ENCODE measurements at places on chromosomes 6 and 20.

- H3K4me3 ChIP-seq, result no peak overlapping the region
- H3K36me3 ChIP-seq, result no peaks in the 10 kb centered on the region
- H3K27ac ChIP-seq, result no peak overlapping the region
- H3K27me3 ChIP-seq, result no peaks in the 10 kb centered on the region
- no peak for DNase-seq
These were observed 21.6 kb downstream of the KIAA1586 start for GRCh38 chr6:57068061-57068460.

- H3K4me1 ChIP-seq, result no peaks in the 10 kb centered on the region
- no peak overlapping the region for H3K27ac ChIP-seq
- DNase-seq, result no peak
- H3K36me3 ChIP-seq, result no peaks in the 10 kb centered on the region
- no peaks in the 10 kb centered on the region for H3K27me3 ChIP-seq
- H3K4me3 ChIP-seq, result no peak overlapping the region
These were observed 399.3 kb downstream of the KHDRBS2 start for GRCh38 chr6:61886608-61887259.

DNA sequence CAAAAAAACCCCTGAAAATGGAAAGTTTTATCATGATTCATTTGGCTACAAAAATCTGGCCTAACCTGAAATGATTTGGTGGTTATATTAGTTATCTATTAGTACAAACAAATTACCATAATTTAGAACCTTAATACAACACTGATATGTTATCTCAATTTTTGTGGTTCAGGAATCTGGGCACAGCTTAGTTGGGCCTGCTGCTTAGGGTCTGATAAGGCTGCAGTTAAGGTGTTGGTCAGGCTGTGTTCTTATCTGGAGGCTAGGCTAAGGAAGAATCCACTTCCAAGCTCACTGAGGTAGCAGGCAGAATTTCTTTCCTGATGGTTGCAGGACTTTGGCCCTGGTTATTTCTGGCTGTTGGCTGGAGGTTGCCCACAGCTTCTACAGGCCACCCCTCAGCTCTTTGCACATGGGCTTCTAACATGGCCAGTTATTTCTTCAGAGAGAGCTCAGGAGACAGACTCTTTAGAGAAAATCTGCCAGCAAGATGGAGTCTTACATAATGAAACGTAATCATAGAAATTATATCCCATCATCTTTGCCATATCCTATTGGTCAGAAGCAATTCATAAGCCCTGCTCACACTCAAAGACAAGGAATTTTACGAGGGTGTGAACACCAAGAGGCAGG, 11.4 kb downstream of the TRIM38 start:
- peaks cover 14% of the 10 kb centered on the region for H3K4me1 ChIP-seq
- no peaks in the 10 kb centered on the region for H3K27me3 ChIP-seq
- H3K4me3 ChIP-seq, result no peak overlapping the region
- H3K27ac ChIP-seq, result no peak overlapping the region
- H3K36me3 ChIP-seq, result no peaks in the 10 kb centered on the region

DNA sequence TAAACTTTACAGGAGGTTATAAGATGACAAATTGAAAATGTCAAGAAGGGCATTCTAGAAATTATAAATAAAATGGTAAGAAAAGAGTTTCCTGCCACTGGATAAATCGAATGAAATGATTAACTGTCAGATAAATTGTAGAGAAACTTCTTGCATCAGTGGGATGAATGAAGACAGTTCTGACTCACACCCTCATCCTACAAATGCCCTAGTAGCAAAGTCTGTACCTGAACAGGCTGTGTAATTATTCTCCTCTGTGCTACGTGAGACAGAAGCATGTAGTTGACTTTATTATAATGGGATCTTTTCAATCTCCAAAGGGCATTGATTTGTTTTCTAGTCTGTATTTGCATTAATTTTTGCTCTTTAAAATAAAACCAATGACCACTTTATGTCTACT, 47.3 kb downstream of the IYD start:
- H3K4me3 ChIP-seq, result no peak overlapping the region
- no peak for DNase-seq
- H3K36me3 ChIP-seq, result no peaks in the 10 kb centered on the region
- H3K27me3 ChIP-seq, result no peaks in the 10 kb centered on the region

DNA sequence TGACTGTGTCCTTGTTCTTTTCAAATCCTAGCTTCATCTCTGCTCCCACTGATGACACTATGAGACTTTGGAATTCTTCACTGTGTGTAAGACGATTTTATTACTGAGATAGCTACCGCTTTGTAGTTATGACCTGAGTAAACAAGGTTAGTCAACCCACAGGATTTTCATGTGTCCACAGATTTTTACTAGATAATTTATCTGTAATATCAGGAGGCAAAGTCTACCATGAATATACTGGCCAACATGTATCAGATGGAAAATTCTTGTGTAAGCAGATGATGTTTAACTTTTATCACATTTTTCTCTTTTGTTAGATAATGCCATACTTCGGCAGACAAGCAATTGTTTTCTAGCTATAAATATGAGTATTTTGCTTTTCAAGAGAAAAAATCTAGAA, 119.8 kb downstream of the SGK1 start:
- no peaks in the 10 kb centered on the region for H3K27me3 ChIP-seq
- no peaks in the 10 kb centered on the region for H3K4me1 ChIP-seq
- no peaks in the 10 kb centered on the region for H3K36me3 ChIP-seq
- no peak overlapping the region for H3K27ac ChIP-seq

Measured in Panc1 (cell line).